ENCODE measurements at places on chromosomes 12 and 14.

- DNase-seq, result no peak
Measured at GRCh38 chr14:33647385-33647786, 303.5 kb downstream of the EGLN3 start.

GRCh38 chr14:90644882-90645281 lies 171.3 kb downstream of the TTC7B start:
- no peak for DNase-seq

GRCh38 chr12:43162138-43162537 lies 389.9 kb downstream of the ADAMTS20 start:
- no peak for DNase-seq

DNA sequence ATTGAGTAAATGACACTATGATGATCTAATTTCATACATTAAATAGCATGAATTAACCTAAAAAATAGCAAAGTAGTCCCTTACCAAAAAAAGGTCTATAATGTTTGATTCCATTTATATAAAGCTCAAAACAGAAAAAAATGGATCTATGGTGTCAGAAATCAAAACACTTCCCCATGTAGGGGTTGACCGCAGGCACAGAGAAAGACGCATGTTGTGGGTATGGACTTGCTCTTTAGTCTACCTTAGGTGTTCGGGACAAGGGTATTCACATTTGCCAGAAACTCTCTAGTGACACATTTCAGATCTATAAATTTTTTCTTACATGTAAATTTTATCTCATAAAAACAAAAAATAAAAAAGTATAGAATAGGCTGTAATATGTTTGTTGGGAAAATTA lies 1262.9 kb downstream of the TMEM121 start:
- no peak for DNase-seq

DNA sequence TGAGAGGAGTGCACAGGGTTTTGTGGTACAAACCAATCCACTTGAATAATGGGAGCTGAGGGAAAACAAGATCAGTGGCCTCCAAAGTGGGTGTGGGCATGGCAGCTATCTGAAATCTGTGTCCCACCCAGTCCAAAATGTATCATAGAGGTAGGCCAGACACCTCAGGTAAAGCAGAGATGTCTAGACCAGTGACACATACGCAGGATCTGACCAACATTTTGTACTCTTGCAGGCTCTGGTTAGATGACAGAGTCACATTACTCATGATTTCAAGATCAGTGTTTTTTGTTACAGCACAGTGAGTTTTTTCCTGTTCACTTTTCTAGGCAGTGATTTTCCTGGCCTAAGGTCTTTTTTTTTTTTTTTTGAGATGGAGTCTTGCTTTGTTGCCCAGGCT lies 211.8 kb downstream of the PCNX1 start:
- no peak for DNase-seq

DNA sequence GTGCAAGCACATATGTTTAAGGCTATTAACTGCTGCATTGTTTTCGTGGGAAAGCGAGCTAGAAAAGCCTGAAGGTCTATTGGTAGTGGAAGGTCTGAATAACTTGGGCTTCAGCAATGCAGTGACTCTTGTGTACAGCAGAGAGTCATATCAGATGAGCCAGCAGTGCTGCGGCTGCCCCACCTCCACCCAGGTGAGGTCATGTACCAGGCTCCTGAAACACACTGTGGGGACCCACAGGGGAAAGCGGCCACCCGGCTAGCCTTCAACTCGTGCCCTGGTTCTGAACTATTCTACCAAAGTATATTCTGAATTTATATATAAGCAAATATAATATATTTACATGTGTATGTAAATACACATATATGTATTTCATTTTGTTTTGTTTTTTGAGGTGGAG lies 12.7 kb upstream of the RAN start:
- DNase-seq, result no peak

- DNase-seq, result no peak
Measured at GRCh38 chr14:44392984-44393383, 114.1 kb downstream of the FSCB start.
